ENCODE measurements at places on chromosomes 3 and 15.

DNA sequence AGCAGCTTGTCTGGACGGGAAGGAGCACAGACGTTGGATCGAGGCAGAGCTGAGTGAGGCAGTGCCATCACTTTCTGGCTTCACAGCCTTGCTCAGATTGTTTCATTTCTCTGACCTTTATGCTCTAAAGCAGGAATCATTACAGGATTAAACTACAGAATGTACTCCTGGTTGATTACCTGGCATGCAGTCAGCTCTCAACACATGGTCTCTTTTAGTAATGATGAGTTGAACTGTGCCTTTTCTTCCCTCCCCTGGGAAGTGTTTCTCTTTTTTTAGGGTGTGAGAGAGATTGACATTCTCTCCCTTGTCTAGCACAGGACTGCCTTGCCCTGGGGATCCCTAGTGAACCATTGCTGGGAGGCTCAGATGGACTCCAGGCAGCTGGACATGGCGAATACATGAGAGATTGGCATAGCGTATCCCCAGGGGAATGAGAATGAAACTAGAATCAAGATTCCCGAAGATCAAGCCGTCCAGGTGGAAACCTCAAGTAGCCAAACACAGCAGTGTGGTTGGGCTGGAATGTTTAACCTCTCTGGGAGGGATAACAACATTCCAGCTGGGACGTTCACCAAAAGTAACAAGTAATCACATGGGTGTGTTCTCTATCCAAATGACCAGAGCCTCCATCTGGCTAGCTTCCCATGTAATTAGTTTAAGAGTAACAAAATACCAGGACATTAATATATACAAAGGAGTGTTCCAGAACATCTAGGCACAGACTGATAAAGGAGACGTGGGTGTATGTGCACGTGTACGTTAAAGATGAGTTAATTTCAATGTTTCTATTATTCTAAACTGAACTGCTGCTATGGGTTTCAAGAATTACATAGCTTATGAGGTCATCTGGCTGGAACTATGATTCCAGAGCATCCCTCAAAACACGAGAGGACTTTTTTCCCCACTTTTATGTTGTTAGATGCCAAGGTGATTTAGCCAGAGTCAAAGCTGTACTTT lies 118.6 kb upstream of the NR2E3 start:
- DNase-seq = no peak
- H3K27ac ChIP-seq = no peak overlapping the region
- no peaks in the 10 kb centered on the region for H3K4me1 ChIP-seq
- no peaks in the 10 kb centered on the region for H3K36me3 ChIP-seq

DNA sequence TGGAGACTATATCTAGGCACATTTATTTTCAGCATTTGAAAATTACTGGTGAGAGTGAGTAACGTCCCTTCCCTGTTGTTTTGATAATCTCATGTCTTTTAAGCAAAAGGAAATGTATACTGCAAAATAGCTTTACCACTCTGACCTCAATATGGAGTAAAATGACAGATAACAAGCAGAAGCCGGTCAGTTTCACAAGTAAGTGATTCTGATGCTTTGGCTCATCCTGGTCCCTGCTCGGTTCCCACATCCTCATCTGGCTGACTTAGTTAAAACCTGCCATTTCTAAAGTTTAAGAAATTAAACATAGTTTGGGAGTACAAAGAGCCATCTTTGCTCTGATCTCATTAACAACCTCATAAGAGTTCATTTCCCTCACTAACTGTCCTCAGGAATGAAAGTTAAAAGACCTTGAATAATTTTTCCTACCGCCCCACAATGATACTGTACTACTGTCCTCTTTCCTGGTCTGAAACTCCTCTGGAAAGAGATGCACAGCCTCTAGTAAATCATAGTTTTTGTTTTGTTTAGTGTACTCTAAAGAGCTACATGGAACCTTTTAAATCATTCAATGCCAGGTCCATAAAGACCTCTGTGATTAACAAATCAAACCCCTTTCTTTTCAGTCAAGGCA lies 72.3 kb upstream of the ICE2 start:
- no peaks in the 10 kb centered on the region for H3K4me1 ChIP-seq
- H3K4me3 ChIP-seq = no peak overlapping the region
- H3K27me3 ChIP-seq = no peaks in the 10 kb centered on the region
- H3K36me3 ChIP-seq = no peaks in the 10 kb centered on the region
- no peak for DNase-seq

DNA sequence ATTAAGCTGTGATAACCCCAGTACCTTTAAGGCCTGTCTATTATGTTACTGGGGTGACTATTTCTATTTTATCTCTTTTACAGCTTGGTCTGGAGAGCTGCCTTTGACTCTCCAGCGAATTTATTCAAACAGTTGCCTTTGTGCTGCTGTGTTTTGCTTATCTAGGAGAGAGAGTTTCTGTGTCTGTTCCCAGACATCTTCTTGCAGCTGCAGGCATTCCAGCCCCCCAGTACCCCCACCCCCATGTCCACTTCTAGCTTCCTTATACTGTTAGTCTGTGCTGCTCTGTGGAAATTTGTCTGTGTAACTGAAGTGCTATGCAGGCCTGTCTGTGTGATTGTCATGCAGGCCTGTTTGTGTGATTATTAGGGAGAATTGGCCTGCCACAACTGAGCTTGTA lies 713.7 kb upstream of the SEMA6D start:
- H3K4me1 ChIP-seq = no peaks in the 10 kb centered on the region
- no peak for DNase-seq
- peaks cover 7% of the 10 kb centered on the region for H3K36me3 ChIP-seq
- no peak overlapping the region for H3K4me3 ChIP-seq
- H3K27ac ChIP-seq = no peak overlapping the region

GRCh38 chr3:129855170-129855831 lies 38.2 kb downstream of the TMCC1 start:
- no peak overlapping the region for H3K4me3 ChIP-seq
- H3K4me1 ChIP-seq = peaks cover 12% of the 10 kb centered on the region
- no peak for DNase-seq
- H3K36me3 ChIP-seq = peaks cover 18% of the 10 kb centered on the region
- H3K27me3 ChIP-seq = no peaks in the 10 kb centered on the region

DNA sequence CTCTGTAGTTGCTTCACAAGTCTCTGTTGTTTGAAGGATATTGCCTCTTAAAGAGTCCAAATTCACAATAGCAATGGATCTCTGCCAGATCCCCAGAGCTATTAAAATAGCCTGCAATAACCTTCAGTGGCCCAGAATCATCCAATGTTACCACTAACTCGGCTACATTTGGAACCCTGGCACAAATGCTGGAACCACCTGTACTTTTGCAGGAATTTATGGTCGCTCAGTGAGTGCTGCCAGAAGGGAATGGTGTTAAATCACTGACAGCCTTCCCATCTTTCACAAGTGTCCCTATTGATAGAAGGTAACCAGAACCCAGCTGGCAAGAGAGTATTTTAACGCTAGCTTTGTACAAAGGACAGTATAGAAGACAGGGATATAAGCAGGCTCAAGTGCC lies 298.8 kb upstream of the PLSCR5 start:
- H3K36me3 ChIP-seq = no peaks in the 10 kb centered on the region
- no peak overlapping the region for H3K4me3 ChIP-seq
- DNase-seq = no peak

- H3K36me3 ChIP-seq = peaks cover 3% of the 10 kb centered on the region
- no peak overlapping the region for H3K27ac ChIP-seq
- H3K4me1 ChIP-seq = peaks cover 12% of the 10 kb centered on the region
Measured at GRCh38 chr3:188776447-188776846, 395.3 kb upstream of the TPRG1 start.

DNA sequence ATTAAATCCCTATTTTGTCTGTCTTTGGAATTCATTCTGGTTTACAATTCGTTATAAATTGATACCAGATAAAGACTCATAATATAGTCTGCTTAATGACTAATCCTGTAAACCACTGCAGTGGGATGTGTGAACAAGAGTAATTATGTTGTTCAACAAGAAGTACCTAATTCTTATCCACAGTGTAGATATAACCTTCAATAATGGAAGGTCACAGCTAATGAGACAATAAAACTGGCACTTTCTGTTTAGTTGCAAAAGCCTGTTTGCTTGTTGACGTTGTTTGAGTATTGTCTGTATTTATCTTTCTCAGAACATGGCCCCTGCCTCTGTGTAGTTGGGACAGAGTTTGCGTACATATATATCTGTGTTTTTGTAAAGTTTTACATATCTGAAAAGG lies 26.7 kb downstream of the PIAS1 start:
- H3K4me3 ChIP-seq = no peak overlapping the region
- no peak for DNase-seq
- H3K27me3 ChIP-seq = no peaks in the 10 kb centered on the region

- H3K27ac ChIP-seq = no peak overlapping the region
- DNase-seq = no peak
- no peaks in the 10 kb centered on the region for H3K36me3 ChIP-seq
- no peak overlapping the region for H3K4me3 ChIP-seq
Measured at GRCh38 chr15:74147051-74147450, 16.7 kb downstream of the ISLR2 start.

GRCh38 chr3:172155897-172156585 lies 116.7 kb downstream of the FNDC3B start:
- no peak for DNase-seq
- H3K27ac ChIP-seq = peak overlapping the region; percentile 51
- no peaks in the 10 kb centered on the region for H3K36me3 ChIP-seq
- peaks cover 62% of the 10 kb centered on the region for H3K4me1 ChIP-seq

DNA sequence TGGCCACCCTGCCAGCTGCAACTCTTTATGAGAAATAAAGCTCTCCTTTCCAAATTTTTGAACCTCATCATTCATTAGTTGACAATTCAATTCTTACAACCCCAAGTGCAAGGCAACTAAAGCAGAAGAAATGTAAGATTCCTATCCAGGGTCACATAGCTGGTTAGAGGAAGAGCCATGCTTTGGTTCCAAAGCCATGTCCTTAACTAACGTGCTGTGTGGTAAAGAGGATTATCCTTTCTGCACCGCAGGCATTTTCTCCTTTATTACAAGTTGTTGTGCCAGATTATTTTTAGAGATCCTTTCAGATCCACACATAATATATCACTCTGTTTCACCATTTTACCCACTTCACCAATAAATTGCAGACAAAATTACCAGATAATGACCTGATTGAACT lies 36.5 kb downstream of the TM4SF18 start:
- no peaks in the 10 kb centered on the region for H3K27me3 ChIP-seq
- H3K27ac ChIP-seq = no peak overlapping the region
- no peak for DNase-seq
- no peak overlapping the region for H3K4me3 ChIP-seq
- peaks cover 10% of the 10 kb centered on the region for H3K4me1 ChIP-seq

- no peak for DNase-seq
- H3K4me1 ChIP-seq = no peaks in the 10 kb centered on the region
- H3K36me3 ChIP-seq = no peaks in the 10 kb centered on the region
- no peak overlapping the region for H3K4me3 ChIP-seq
- no peaks in the 10 kb centered on the region for H3K27me3 ChIP-seq
- H3K27ac ChIP-seq = no peak overlapping the region
Measured at GRCh38 chr15:27757052-27757451, 342.1 kb downstream of the OCA2 start.

GRCh38 chr3:181212271-181212670 lies 222.7 kb upstream of the DNAJC19 start:
- no peak for DNase-seq
- no peaks in the 10 kb centered on the region for H3K27me3 ChIP-seq
- H3K36me3 ChIP-seq = peaks cover 3% of the 10 kb centered on the region
- peaks cover 32% of the 10 kb centered on the region for H3K4me1 ChIP-seq
- H3K27ac ChIP-seq = no peak overlapping the region
- H3K4me3 ChIP-seq = no peak overlapping the region

DNA sequence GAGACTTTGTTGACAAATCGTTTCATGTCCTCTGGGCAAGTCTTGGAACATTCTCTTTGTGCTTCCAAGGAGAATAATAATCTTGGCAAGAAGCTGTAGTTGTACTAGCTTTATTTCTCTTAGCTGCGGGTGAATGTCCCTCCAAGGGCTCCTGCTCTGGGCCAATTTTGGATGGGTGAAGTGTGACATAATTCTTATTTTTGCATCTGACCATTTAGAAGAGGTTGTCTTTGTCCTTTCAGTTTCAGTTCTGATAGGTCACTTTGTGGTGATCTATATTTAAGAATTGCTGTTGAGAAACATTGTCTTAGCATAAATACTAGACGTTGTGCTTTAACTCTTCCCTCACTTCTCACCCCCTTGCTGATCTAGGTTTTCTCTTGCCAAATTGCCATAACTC lies 164.8 kb upstream of the RORA start:
- H3K36me3 ChIP-seq = no peaks in the 10 kb centered on the region
- H3K27ac ChIP-seq = no peak overlapping the region
- no peak overlapping the region for H3K4me3 ChIP-seq
- no peak for DNase-seq
- H3K4me1 ChIP-seq = no peaks in the 10 kb centered on the region

DNA sequence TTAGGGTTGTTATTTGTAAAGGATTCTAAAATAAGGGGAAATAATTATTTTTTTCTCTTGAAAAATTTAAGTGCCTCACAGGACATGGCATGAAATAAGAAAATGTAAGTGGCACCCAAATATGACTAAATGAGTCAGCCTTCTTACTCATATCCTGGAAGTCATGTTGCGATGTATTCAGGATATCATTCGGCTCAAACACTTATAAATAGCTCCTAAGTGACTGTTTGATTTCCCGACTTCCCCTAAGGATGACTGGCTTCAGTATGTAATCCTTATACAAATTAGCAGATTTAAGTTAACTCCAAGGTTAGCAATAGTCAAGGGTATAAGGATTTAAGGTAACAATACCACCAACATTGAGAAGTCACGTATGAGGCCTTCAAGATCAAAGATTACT lies 57.3 kb upstream of the OSTN start:
- no peak for DNase-seq
- no peaks in the 10 kb centered on the region for H3K27me3 ChIP-seq
- H3K4me3 ChIP-seq = no peak overlapping the region
- no peak overlapping the region for H3K27ac ChIP-seq
- H3K36me3 ChIP-seq = no peaks in the 10 kb centered on the region

DNA sequence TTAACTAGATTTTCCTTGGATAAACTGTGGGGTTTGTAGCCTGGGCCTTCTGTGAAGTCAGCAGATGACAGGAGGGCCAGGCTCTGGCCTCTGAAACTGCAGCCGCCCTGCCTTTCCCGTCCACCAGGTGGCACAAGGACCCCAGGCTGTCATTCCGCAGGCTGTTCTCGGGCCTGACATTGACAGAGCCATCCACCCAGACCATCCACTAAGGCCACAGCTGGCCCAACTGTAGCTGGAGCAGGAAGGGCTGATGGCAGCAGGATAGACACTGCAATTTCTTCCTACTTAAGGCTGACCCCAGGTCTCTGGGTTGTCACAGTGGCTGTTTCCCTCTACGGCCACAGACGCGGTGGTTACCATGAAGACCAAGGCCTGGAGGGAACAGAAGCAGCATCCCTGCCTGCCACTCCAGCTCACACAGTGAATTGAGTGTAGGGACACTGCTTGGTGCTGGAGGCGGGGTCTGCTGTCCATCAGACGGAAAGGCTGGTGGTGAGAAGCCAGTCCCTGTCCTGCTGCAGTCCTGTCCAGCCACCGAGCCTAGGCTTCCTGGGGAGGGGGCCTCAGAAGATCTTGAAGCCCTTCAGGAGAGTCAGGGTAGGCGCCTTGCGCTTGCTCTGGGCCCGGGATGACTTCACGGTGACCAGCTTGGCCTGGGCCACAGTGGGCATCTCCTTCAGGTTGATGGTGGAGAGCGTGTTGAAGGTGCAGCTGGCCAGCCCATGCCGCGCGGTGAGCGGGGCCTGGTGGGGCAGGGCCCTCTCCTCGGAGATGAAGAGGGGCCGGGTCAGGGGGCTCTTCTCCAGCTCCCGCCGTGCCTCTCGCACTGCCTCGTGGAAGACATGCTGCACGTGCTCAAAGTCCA lies 9.4 kb downstream of the SLC51B start:
- DNase-seq = peak; percentile 85
- no peaks in the 10 kb centered on the region for H3K27me3 ChIP-seq
- no peak overlapping the region for H3K4me3 ChIP-seq
- no peak overlapping the region for H3K27ac ChIP-seq
- H3K36me3 ChIP-seq = no peaks in the 10 kb centered on the region

- no peaks in the 10 kb centered on the region for H3K27me3 ChIP-seq
- DNase-seq = no peak
- H3K4me3 ChIP-seq = no peak overlapping the region
- H3K27ac ChIP-seq = peak overlapping the region; percentile 57
- peaks cover 14% of the 10 kb centered on the region for H3K4me1 ChIP-seq
Measured at GRCh38 chr3:53238051-53238850, 17.6 kb downstream of the TKT start.

All from neural crest cell (in vitro differentiated cells).